ENCODE measurements at places on chromosomes 3 and 15.

- no peak for DNase-seq
Observed at GRCh38 chr3:58105196-58105595, 97.0 kb downstream of the FLNB start.

DNA sequence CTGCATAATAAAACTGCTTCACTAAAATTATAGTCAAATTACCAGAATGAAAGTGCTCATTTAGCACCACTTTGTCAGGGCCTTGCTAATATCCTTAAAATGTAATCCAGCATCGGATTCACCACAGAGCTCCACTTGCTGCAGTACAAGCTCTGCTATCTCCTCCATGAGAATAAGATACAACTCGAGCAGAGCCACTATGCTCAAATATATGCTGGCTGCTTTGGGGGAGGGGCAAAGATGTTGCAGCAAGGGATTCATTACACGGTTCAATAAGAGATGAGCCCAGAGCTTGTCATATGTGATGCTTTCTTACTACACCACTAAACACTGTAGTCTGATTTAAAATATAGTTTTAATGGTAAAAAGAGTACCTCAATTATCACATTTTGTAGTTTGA lies 72.2 kb downstream of the DLG1 start:
- no peak for DNase-seq

DNA sequence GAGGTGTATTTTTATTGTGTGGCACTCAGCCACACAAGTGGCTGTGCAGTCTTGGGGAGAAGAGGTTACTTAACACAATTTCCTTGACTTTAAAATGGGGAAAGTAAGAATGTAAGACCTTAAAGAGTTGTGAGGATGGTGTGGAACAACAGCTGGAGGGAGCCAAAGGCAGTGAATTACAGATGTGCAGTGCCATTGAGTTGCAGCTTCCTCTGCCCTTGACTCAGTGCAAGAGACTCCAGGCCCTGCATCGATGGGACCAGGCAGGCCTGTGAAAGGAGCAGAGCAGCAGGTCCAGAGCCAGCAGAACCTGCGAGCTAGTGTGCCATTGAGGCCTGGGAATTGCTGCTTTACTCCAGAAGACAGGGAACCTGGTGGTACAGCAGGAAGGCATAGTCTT lies 27.2 kb downstream of the EEFSEC start:
- no peak for DNase-seq

- no peak for DNase-seq
Observed at GRCh38 chr3:82353306-82354171, 592.1 kb upstream of the GBE1 start.

GRCh38 chr3:41502481-41502880 lies 303.2 kb downstream of the CTNNB1 start:
- DNase-seq: no peak

- no peak for DNase-seq
Observed at GRCh38 chr15:60679256-60679655, 200.3 kb upstream of the ICE2 start.
